ENCODE measurements at places on chromosomes 5 and 9. TPM values are rescaled to one million over a fixed set of nuclear protein-coding genes. Genes with fewer than 3 reads are reported as not detected.
A peak's percentile ranks its signal among the peaks of the same experiment; 100 is the strongest.

DNA sequence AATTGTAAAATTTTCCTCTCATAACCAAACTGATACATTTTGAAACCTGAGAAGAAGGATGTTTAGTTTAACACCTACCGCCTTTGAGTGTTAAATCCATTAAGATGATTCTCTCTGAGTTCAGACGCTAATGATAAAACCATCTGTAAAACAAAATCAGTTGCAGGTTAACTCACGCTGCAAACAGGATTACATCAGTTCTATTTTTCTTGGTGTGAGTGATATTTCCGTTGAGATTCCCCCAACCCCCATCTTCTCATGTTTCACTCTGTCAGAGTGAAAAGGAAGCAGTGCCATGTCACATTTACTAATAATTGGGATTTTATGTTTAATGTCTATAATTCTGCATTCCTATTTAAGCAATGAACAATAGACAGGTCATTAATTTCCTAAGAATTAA, 146.5 kb downstream of the FANCC start:
- no peaks in the 10 kb centered on the region for H3K36me3 ChIP-seq
- H3K4me1 ChIP-seq: peaks cover 9% of the 10 kb centered on the region
- no peaks in the 10 kb centered on the region for H3K27me3 ChIP-seq
- no peak overlapping the region for H3K27ac ChIP-seq
- DNase-seq: no peak

DNA sequence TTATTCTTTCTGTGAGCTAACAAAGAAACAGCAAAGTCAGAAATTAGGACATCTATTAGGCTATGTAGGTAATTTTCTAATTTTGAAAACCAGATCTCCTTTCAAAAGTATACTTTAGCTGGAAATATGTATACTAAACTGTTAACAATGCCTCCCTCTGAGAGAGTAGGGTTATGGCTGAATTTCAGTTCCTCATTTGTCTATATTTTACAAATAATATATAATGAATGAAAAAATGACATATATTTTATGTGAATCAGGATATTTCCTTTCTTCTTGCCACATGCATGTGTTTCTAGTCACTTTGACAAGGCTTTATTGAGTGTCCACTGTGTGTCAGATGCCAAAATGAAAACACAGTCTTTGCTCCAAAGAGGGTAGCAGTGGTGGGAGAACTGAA, 15.4 kb downstream of the HACD4 start:
- H3K27me3 ChIP-seq: no peaks in the 10 kb centered on the region
- no peak overlapping the region for H3K27ac ChIP-seq
- no peaks in the 10 kb centered on the region for H3K36me3 ChIP-seq
- no peak for DNase-seq
- H3K4me3 ChIP-seq: no peak overlapping the region

DNA sequence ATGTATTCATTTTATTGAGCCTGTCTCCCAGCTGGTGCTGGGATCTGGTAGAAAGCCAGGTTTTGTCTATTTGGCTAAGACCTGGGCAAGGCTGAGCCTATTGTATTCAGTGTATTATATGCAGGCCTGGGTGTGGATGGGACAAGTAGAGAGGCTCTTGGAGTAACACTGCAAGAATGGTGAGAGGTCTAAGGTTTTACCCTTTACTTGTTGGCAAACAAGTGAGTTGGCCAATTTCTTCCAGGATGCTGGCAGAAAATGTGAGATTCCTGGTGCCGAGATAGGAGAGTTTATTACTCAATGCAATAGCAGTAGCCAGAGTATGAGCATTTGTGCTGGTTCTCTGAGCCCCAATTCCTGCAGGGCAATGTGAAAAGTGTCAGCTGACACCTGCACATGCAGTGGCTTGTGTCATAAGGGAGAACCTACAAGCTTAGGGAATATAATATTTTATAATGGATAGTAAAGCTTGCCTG, 141.7 kb upstream of the PRLR start:
- H3K4me3 ChIP-seq: no peak overlapping the region
- H3K36me3 ChIP-seq: no peaks in the 10 kb centered on the region
- peaks cover 35% of the 10 kb centered on the region for H3K4me1 ChIP-seq
- H3K27ac ChIP-seq: no peak overlapping the region

DNA sequence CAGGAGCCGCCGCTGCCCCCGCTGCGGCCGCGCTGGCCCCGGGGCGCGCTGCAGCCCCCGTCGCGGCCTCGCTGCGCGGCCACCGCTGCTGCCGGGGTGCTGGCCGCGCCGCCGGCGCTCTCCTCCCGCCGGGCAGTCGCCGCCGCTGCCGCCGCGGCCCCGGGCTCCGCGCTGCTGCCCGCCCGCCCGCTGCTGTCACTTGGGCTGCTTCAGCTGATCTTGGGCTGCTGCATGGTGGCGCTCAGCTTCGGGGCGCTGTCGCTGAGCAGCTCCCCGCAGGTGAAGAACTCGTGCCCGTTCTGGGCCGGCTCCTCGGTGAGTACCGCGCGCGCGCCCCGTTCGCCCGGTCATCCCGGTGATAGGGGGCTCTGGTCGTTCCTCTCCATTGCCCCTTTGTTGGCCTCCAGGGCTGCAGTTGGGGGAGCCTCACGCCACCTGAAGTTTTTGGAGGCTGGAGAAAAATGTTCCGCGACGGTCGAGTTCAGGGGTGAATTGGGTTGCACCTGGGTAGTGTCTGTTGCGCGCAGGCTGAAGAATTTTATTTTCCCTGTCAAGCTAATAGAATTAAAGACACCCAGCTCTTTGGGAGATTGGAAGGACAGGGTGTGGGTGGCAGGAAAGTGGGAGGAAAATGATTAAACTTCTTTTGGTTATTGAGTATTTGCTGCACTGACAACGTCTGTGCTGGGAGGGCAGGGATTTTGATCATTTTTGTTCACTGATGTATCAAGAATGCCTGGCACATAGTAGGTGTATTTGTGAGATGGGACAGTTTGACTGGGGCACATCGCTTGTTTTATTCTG, 596 bp downstream of the ENTREP1 start:
- H3K4me1 ChIP-seq: no peaks in the 10 kb centered on the region
- DNase-seq: peak; percentile 64
- H3K4me3 ChIP-seq: peak overlapping the region; percentile 77
- H3K36me3 ChIP-seq: no peaks in the 10 kb centered on the region
- no peak overlapping the region for H3K27ac ChIP-seq

ISL1 gene
- not detected for total RNA-seq

PCDHB8 gene
- not detected for total RNA-seq

DNA sequence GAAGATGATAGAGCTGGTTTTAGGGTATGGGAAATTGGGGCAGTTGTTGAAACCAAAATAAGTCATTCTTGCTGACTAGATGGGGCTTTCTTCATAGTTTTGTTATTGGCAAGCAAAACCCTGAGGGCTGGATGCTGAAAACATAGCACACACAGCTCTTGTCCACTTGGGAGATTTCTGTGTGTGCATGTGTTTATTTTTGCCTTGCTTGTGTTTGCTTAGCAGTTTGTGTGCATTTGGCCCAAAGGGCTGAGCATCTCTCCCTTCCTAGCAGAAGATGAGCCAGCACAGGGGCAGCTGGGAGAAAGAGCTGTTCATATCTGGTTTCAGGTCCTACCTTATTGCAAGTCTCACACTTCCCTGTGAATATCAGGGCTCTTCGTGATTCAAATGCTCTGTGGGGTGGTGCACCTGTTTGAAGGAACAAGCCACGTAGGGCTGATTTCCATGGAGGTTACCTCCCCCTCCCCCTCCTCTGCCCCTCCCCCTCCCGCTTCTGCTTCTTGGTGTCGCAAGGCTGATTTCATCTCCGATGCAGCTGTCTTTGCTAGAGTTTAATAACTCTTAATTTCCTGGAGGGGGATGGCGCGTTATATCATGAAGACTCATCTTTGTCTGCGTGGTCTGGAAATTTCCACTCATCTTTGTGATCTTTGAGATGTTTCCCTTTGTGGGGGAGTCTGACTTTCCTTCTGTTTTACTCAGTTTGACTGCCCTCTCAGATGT, 296.5 kb downstream of the ARHGAP26 start:
- no peaks in the 10 kb centered on the region for H3K27me3 ChIP-seq
- H3K27ac ChIP-seq: no peak overlapping the region
- H3K36me3 ChIP-seq: no peaks in the 10 kb centered on the region
- no peak overlapping the region for H3K4me3 ChIP-seq
- no peaks in the 10 kb centered on the region for H3K4me1 ChIP-seq

- no peaks in the 10 kb centered on the region for H3K36me3 ChIP-seq
- H3K27me3 ChIP-seq: no peaks in the 10 kb centered on the region
- no peak for DNase-seq
- no peak overlapping the region for H3K4me3 ChIP-seq
These were observed 90.8 kb downstream of the LHX2 start for GRCh38 chr9:124102363-124102762.

DNA sequence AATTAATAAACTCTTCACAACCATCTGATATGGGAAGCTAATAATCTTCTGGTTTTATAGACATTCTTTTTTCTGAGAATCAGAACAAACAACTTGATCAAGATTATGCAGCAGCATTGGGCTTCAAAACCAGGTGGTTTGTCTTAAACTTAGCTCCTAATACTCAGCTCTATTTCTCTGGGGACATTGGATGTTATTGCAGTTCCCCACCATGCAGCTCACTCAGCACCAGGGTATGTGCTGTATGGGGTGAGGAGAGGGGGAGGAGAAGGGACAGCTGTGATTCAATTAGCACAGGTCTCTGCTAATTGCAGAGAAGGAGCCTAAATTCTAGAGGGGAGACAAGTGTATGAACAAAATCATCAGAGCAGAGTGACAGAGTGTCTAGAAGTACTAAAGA, 210.7 kb upstream of the TNC start:
- H3K27ac ChIP-seq: no peak overlapping the region
- H3K4me1 ChIP-seq: no peaks in the 10 kb centered on the region
- H3K27me3 ChIP-seq: no peaks in the 10 kb centered on the region
- no peaks in the 10 kb centered on the region for H3K36me3 ChIP-seq
- DNase-seq: no peak

- H3K27me3 ChIP-seq: no peaks in the 10 kb centered on the region
- no peaks in the 10 kb centered on the region for H3K36me3 ChIP-seq
- no peak for DNase-seq
These were observed 7.2 kb downstream of the GRHPR start for GRCh38 chr9:37429441-37430285.

GRCh38 chr9:8653855-8654254, 854.3 kb upstream of the DMAC1 start:
- H3K4me3 ChIP-seq: no peak overlapping the region
- no peak for DNase-seq
- peaks cover 17% of the 10 kb centered on the region for H3K4me1 ChIP-seq
- H3K36me3 ChIP-seq: no peaks in the 10 kb centered on the region
- no peaks in the 10 kb centered on the region for H3K27me3 ChIP-seq

ZNF354B gene
- 31.3 TPM for total RNA-seq

- DNase-seq: no peak
- no peaks in the 10 kb centered on the region for H3K36me3 ChIP-seq
- no peak overlapping the region for H3K27ac ChIP-seq
- H3K27me3 ChIP-seq: no peaks in the 10 kb centered on the region
- H3K4me3 ChIP-seq: no peak overlapping the region
These were observed 2259.5 kb upstream of the WWC1 start for GRCh38 chr5:166031926-166032325.

- peak; percentile 32 for DNase-seq
- H3K27ac ChIP-seq: no peak overlapping the region
- H3K4me1 ChIP-seq: no peaks in the 10 kb centered on the region
These were observed 33.8 kb upstream of the DTWD2 start for GRCh38 chr5:119022017-119022745.

GRCh38 chr9:31582071-31582470, 802.4 kb upstream of the ACO1 start:
- DNase-seq: no peak
- H3K4me3 ChIP-seq: no peak overlapping the region
- H3K36me3 ChIP-seq: no peaks in the 10 kb centered on the region
- H3K27ac ChIP-seq: no peak overlapping the region
- H3K27me3 ChIP-seq: no peaks in the 10 kb centered on the region
- H3K4me1 ChIP-seq: no peaks in the 10 kb centered on the region

GRCh38 chr5:169088028-169088725, 212.8 kb downstream of the SLIT3 start:
- peak; percentile 43 for DNase-seq
- peaks cover 38% of the 10 kb centered on the region for H3K4me1 ChIP-seq
- H3K36me3 ChIP-seq: no peaks in the 10 kb centered on the region
- no peak overlapping the region for H3K27ac ChIP-seq
- no peaks in the 10 kb centered on the region for H3K27me3 ChIP-seq

DNA sequence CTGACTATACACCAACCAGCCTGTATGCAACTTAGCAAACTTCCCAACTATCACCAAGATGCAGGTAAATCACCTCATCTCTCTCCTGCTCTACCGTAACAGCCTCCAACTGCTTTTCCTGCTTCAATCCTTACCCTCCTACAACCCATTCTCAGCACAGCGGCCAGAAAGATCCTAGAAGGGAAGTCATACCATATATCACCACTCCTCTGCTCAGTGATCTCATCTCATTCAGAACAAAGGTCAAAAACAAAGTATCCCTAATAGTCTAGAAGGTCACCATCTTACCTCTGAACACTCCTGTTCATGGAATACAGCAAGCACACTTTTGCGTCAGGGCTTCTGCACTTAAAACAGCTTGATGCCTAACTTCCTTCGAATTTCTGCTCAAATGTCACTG, 62.2 kb upstream of the RNF38 start:
- H3K27ac ChIP-seq: no peak overlapping the region
- DNase-seq: no peak

DNA sequence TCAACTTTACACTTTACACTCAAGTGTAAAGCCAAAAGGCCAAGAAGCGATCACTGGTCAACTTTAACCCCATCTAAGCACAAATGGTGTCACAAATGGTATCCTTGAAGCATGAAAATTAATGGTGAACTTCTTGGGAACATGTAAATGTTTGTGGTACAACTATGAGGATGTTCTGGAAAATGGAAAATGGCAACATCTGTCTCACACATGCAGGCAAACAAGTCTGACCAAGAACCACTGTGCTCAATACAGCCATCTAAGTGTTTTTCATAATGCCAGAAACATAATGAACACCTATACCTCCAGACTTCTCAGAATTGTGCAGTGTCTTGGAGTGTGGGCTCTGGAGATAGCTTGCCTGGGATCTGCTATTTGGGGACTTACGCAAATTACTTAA, 171.0 kb downstream of the GLIS3 start:
- H3K4me3 ChIP-seq: no peak overlapping the region
- peaks cover 19% of the 10 kb centered on the region for H3K4me1 ChIP-seq
- no peak overlapping the region for H3K27ac ChIP-seq
- no peak for DNase-seq
- H3K27me3 ChIP-seq: no peaks in the 10 kb centered on the region

GRCh38 chr9:135905380-135906258, 1.7 kb downstream of the CAMSAP1 start:
- peak; percentile 44 for DNase-seq
- peaks cover 35% of the 10 kb centered on the region for H3K4me1 ChIP-seq
- peak overlapping the region; percentile 78 for H3K4me3 ChIP-seq
- no peaks in the 10 kb centered on the region for H3K36me3 ChIP-seq
- no peaks in the 10 kb centered on the region for H3K27me3 ChIP-seq
- no peak overlapping the region for H3K27ac ChIP-seq

Data from neural progenitor cell (in vitro differentiated cells).